ENCODE measurements at places on chromosomes 6 and 20. TPM values are rescaled to one million over a fixed set of nuclear protein-coding genes. Genes with fewer than 3 reads are reported as not detected.

SLC17A1 gene
- not detected for total RNA-seq

YIPF3 gene
- 49.7 TPM for total RNA-seq

BCAS4 gene
- total RNA-seq, result 2.1 TPM

DNA sequence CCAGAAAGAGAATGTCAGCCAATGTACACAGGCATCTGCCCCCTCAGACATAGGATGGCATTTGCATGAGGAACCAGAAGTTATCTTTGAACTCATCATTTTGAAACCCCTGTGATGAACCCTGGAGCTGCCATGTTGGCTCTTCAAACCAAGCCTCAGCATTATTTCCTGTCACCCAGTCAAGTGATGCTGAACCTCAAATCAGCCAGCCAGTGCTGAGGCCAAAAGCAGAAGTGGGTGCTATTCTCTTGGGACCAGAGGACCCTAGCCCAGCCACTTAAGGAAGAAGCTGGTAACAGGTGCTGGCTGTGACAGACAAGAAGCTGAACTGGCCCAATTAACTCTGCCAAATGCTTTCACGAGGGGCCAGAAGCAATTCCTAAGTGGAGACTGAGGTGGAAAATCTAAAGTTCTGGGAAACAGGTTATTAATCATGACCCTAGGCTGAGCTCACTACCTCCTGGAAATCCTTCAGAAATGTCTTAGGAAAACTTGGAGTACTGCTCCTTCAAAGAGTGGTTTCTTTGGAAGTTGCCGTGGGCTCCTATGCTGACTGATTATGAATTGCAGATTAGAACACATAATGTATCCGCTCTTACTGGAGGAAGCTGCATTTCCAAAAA is 4.0 kb downstream of the PKIG start:
- no peak for DNase-seq

- no peak for DNase-seq
Measured at GRCh38 chr6:118785601-118786000, 108.4 kb upstream of the ASF1A start.

- no peak for DNase-seq
Measured at GRCh38 chr6:69868252-69868804, 2.0 kb downstream of the COL19A1 start.
